Renal cortical epithelial cell (primary cell): ENCODE measurements at places on chromosomes 7 and 10. TPM values are rescaled to one million over a fixed set of nuclear protein-coding genes. Genes with fewer than 3 reads are reported as not detected.

The SEMA3A gene
- 7.1 and 16.0 TPM in 2 replicates for total RNA-seq

The LSM8 gene
- 31.7 and 34.7 TPM in 2 replicates for total RNA-seq

The CPEB3 gene
- total RNA-seq = 0.69 and 1.8 TPM in 2 replicates

The MSMB gene
- total RNA-seq = not detected in 2 replicates

The BPGM gene
- total RNA-seq = 45.8 and 118 TPM in 2 replicates

The HOXA9 gene
- total RNA-seq = 22.6 and 70.8 TPM in 2 replicates

The TMEM140 gene
- total RNA-seq = 4.3 and 29.3 TPM in 2 replicates
